ENCODE measurements at places on chromosomes 16 and 17.
A peak's percentile ranks its signal among the peaks of the same experiment; 100 is the strongest.

GRCh38 chr16:85357323-85357722 is 245.1 kb upstream of the CIBAR2 start:
- DNase-seq, result no peak

DNA sequence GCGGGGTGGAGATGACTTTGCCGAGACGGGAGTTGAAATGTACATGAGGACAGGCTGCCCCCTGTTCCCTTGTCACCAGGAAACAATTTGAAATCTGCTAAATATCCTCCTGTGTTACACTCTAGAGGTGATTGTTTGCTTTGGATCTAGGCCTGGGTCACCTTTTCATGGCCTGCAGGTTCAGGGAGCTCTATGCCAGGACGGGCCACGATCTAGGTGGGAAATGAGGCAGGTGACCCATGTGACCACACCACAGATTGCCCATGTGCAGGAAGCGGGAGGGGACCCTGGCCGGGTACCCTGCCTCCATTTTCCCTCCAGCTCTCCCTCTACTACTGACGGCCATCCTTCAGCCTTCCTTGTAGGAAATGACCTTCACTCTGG is 43.4 kb downstream of the MEAK7 start:
- DNase-seq, result no peak

DNA sequence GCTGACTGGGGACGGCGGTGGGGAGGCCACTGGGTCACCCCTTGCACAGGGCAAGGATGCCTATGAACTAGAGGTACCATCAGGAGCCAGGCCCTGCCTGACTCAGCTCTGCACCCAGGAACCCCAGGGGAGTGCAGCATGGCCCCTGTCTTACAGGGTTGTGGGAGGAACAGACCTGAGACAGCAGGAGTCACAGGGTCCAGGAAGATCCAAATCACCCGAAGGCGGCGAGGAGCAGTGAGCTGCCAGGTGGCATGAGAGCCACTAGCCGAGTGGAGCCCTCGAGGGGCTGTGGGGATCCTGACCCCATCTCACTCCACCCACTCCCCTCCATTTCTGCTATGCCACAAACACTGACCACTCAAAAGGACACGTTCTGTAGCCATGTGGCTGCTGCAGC is 30.8 kb downstream of the PLD6 start:
- no peak for DNase-seq

GRCh38 chr16:12062343-12063003 is 85.9 kb downstream of the SNX29 start:
- DNase-seq, result peak; percentile 70

DNA sequence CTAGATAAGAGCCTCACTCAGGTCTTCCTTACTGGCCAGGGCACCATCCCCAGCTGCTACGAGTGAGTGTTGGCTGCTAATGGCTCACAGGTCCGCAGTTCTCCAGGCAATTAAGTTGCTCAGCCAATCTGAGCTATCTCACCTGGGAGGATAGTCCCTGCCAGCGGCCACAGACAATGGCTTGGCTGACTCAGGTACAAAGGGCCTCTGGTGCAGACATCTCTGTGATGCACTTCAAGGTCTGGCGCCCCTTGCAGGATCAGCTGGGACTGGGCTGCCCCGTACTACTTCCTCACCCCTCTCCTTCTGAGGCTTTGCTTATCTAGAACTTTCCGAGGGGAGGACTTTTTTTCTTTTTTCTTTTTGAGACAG is 49.2 kb upstream of the EMP2 start:
- no peak for DNase-seq

Measured in ureter (tissue), 1 donor.